NCI-H226 (cell line): ENCODE measurements at places on chromosomes 4 and X.
A peak's percentile ranks its signal among the peaks of the same experiment; 100 is the strongest.

- peak; percentile 62 for DNase-seq
Measured at GRCh38 chr4:181030961-181031360, 1212.2 kb upstream of the TENM3 start.

DNA sequence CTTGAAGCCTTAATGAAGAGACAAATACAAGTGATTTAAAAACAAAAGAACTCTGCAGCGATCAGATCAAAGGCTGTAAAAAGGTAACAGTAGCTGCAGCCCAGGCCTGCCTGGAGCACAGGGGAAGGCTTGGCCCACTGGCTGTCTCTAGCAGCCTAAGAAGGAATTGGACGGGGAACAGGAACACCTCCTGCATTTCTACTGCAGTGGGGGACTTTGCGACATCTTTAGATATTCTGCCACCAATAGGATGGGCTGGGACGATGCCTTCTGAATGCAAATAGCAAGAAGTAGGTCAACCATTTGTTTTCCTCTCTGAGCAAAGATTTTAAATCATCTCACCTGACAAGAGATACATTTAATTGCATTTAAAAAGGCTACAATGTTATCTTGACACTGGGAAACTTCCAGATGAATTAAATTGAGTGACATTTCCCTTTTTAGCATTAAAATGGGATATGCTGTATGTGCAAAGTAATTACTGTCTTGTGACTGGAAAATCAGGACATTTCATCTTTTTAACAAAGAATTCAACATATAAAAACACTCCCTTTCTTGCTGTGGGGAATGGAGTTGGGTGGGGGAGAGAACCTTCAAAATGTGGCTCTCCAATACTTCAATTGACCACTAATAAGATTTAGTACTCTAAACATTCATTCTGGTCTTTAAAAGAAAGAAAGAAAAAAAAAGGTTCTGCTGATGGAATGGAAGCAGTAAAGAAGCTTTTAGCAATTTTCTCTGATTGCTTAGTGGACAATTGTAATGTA lies 70.0 kb downstream of the NYX start:
- no peak for DNase-seq

- no peak for DNase-seq
Measured at GRCh38 chrX:44016906-44017305, 43.7 kb upstream of the NDP start.

GRCh38 chr4:40253906-40254305 lies 57.1 kb downstream of the RHOH start:
- no peak for DNase-seq

DNA sequence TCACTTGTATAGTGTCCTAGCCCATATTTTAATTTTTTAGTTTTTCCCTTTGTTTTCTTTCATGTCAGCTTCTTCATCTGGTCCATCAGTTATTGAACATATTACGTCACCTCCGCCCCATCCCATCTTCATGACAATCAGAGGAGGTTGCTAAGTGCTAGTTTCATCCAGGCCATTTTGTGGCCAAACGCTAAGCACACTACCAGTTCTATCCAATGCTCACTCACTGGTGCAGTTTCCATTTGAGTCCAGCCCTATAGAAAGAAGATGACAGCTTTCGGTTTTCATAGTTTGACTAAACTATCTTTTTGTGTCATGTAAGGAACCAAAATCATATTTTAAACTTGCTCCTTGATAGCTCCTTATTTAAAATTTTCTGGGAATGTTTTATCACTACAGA lies 304.2 kb downstream of the TENM3 start:
- no peak for DNase-seq

- DNase-seq, result no peak
Measured at GRCh38 chrX:4710618-4711433, 997.4 kb upstream of the PRKX start.

DNA sequence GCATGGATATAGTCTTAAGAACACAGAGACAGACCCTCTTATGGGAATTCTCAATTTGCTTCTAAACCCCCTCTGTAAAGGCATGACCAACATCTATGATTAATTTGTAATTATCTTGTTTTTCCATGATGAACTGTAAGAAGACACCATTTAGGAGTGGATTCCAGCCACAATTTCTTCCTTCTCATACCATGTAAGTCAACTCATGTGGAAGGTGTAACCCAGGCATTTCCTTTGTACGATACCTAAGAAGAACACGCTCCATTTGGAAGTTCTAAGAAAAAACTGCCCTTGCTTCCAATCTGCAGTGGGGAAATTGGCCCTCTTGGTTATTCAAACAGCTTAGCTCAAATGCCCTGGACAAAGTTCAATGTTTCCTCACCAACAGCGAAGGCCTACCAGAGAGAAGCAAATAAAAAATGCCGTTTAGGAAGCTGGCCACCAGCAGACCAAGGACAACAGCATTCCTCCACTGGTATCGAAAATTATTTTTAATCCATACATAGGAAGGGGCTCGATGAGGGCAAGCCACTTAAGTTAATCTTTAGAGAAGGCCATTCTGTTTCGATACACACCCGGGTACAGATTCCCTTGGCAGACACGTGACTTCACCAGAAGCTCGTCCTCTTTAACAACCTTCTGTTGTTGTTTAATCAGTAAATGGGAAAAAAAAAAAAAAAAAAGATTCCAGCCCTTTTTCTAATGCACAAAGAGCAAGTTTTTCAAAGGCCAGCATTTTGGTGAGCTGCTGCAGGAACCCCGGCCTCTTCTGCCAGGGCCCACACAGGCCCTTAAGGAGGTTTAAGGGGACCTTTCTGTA lies 2.6 kb downstream of the DHRSX start:
- DNase-seq, result no peak

DNA sequence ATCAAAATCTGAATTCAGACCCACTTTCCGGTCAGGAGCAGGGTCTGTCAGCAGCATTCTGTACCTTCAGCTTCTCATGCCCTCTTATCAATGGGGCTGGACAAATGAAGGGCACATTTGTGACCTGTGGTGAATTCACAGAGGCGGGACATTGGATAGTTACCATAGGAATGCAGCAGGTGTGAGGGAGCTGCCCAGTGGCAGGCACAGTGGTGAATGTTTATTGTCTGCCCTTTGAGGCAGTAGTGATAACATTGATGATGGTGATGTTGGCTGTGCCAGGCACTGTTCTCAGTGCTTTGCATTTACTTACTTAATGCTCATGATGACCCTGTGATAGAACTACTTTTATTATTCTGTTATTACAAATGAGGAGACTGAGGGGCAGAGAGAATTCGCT lies 101.2 kb upstream of the KIT start:
- DNase-seq, result peak; percentile 42

DNA sequence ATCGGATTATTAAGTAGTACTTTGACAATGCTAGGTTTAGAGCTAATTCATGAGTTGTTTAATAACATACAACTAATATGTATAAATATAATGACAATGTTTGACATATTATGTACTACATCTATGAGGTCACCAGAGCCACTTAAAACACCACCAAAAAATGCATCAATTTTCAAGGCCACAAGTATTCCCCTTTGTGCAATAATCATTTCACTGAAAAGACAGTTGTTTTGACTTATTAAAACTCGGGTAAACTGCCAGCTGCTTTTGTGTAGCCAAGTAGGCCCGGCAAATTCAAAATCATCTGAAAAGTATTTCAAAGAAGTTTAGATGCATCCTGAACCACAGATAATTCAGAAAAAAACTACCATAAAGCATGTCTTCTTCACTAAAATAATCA lies 48.7 kb downstream of the CLOCK start:
- no peak for DNase-seq

GRCh38 chr4:100900134-100900533 lies 382.3 kb upstream of the EMCN start:
- DNase-seq, result no peak

DNA sequence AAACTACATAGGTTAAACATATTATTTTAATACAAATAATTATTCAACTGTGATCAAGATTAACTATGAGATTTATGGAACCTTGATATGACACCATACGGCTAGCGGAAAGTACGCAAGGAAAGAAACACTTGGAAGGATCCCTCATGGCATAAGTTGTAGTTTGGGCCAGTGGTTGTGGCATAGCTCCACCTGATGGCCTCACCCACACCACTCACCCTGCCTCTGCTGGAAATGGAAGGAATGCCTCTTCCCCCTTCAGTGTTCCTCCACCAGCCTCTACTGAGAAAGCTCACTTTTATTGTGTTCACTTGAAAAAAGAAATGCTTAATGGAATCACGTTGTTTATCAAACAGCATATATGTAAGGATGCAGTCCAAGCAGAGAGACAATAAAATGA lies 86.4 kb downstream of the BMP15 start:
- DNase-seq, result no peak
